ENCODE measurements at places on chromosomes 2 and 18.

DNA sequence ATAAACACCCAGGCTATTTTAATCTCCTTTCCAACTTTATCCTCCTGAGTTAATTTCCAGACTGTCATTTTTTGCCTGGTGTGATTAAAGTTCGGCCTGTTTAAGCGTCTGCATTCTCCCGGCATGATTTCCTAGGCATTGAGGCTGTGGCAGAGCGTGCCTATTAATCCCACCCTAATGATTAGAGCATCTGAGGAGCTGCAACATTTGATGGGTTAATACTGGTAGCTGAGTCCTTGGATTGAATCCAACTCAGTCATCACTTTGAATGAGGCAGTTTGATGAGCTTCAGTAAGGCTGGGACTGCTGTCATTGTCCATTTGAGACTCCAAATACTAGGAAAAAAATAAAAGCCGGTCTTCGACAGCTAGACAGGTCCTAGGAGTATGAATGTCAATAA, 882.5 kb downstream of the SLC4A3 start:
- no peak for DNase-seq

- no peak for DNase-seq
Observed at GRCh38 chr18:45111502-45111848, 430.8 kb downstream of the SETBP1 start.

DNA sequence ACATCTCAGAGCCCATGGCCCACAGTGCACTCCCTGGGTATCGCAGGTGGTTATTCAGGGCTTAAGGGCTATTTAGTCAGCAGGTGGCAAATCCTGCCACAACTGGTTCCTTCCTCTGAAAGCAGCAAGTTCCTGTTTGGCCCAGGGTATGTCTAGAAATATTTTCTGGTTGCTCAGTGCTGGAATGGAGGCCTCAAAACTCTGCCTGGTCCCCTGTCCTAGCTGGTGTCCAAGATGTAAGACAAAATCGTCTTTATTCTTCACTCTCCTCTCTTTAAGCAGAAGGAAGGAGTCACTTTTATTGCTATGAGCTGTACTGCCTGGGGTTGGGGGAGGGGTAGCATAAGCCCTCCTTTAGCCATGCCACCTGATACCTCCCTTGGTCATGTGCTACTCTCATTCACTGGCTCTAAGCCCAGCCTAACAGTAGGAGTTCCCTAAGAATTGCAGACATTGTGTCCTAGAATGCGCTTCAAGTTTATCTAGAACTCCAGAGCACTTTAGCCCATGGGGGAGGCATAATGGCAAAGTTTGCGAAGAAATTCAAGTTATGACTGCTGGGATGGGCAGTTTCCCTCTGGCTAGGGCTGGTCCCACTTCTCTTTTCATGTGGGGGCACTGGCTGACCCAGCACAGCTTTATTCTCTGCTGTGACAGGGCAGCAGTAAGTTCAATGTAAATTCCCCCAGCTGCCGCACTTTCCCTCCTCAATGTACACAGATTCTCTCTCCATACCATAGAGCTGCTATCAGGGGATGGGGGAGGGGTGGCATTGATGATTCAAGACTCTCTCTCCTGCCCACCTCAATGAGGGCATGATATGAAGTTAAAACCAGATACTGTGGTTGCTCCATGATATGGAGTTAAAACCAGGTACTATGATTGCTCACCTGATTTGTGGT, 27.1 kb upstream of the CWC22 start:
- DNase-seq, result peak; percentile 77

GRCh38 chr2:84450288-84451227, 8.5 kb downstream of the SUCLG1 start:
- DNase-seq, result no peak

DNA sequence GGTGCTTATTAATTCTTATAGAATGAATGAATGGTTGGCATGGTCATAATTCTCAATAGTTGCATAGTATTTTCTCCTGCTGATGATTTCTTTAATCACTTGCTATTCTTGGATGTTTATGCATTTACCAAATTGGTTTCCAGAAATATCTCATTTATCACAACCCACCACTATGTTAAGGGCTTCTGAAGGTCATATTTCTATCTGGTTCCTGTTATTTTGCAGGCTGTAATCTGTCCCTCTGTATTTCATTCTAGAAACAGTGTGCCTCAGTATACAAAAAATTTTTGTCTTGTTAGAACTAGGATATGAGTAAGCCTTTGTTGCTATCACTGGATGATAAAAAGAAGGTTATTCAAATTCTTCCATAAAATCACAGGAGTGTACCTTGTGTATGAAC, 6.1 kb upstream of the ATP8B1 start:
- no peak for DNase-seq

DNA sequence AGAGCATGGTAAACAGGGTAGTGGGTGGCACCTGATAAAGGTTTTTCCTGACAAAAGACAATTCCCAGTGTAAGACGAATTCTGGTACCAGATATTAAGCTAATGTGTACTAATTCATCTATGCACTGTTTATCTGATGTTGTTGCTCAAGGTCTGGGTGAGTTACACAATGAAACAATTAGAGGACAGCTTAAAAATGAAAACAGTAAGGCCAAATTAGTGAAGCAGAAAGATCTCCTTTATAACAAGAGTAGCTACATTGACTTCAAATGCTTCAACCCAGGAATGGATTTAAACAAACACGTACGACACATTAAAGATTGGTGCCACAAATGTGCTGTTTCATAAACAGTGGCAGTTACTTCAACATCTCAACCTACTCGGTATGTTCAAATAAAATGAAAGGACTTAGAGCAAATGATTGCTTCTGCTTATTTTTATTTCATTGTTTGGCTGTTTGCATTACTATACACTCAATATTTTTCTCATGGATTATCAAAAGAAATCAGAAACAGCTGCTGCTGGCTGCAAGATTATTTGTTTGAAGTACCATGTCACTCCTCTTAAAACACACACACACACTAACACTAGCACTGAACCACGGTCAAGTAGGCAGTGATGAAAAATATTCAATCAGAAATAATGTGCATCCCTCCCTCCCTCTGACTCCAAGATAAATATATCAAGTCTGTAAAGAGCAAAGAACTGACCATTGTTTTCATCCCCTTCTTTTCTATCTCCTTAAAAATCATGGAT, 94.4 kb upstream of the RND3 start:
- no peak for DNase-seq

DNA sequence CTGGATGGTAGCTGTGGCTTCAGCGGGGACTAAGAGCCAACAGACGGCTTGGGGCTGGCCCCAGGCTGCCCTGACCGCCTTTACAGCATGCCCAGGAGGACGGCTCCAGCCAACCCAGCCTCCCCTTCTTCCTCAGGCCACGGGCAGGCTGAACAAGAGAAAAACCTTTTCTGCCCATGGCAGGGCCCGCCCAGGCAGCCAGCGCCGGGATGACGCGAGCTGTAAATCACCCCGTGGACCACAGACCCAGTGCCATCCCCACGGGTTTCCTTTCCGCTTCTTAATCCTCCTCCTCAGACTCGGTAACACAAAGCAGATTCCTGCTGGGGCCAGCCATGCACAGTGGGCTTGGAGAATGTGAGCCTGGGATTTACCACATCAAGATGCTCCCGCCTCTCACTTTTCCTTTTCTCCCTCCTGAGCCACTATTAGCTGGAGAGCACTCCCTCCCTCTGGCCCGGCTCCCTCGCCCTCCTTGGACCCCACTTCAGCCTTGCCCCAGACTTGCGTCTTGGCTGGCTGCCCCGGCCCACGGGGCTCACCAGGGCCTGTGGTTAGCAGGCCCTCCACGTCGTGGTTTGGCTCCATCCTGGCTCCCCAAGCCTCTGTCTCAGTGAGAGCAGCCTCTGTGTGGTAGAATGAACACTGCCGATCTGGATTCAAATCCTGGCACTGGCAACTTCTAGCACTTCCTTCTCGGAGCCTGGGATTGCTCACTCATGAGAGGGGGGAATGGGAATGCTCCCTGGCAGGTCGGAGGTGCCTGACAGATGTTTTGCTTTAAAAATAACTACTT, 31.4 kb downstream of the ATOH8 start:
- peak; percentile 82 for DNase-seq

DNA sequence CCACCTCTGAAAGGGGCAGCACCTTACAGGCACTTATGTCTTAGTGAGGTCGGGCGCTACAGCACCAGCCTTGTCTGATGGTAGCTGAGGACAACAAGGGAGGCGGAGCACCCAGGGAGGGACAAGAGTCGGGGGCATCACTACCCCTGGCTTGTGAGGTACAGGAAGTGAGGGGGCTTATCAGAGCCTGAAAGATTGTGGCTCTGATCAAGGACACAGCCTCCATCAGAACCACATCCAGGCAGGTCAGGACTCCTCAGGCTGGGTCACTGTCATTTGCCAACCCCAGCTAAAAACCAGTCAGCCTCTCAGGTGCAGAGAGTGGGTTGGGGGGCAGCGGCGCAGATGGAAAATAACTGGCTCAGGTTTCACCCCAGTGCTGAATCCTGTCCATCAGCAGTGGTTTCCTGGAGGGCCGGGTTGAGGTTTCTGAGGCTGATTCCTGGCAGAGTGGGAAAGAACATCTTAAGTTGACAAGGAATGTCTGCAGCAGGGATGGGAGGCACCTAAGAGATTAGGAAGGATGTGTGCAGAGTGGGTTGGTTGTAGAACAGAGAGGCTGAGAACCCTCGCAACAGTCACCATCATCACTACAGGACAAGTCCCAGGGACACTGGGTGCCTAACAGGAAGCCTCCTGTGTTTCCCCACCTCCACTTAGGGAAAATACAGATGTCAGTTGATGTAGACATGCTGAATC, 45.3 kb downstream of the FBLN7 start:
- no peak for DNase-seq

GRCh38 chr2:176758426-176758825, 454.2 kb upstream of the HNRNPA3 start:
- DNase-seq, result no peak

DNA sequence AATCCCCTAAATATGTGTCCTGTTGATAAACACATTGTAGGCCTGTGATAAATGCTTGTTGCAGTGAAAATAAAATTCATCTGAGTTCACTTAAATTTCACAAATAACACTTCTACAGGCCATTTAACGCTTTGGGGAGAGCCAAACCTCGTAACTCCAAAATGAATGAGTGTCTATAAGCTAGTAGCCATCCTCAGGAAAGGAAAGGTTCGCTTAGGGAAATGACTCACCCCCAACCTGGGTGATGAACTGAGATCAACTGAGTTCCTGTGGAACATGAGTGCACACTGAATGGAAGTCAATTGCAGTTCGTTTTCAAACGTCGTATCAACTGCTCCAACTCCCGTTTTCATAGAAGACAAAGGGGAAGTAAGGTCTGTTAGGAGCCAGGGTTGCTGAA, 527.6 kb upstream of the ID2 start:
- no peak for DNase-seq

DNA sequence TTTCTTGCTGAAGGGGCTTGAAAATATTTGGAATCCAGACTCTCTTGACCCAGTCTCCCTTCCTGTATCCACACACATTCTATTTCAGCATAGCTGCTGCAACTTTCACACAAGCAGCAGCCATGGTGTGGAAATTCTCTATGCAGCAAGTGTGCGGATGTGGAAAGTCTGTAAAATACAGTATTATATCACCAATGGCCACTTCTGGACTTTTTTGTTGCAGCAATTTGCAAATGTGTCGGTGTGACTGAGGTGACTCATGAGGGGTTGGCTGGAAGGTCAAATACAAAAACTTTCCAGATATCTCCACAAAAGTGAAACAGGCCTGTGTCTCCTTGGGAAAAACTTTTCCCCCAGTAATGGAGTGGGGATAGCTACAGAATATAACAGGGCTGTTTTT, 299.3 kb upstream of the GYPC start:
- no peak for DNase-seq

- no peak for DNase-seq
Observed at GRCh38 chr2:68911246-68911645, 40.0 kb upstream of the BMP10 start.

- DNase-seq, result no peak
Observed at GRCh38 chr2:61091485-61091884, 25.8 kb downstream of the SANBR start.

GRCh38 chr2:205730191-205730590, 47.9 kb downstream of the NRP2 start:
- DNase-seq, result no peak

DNA sequence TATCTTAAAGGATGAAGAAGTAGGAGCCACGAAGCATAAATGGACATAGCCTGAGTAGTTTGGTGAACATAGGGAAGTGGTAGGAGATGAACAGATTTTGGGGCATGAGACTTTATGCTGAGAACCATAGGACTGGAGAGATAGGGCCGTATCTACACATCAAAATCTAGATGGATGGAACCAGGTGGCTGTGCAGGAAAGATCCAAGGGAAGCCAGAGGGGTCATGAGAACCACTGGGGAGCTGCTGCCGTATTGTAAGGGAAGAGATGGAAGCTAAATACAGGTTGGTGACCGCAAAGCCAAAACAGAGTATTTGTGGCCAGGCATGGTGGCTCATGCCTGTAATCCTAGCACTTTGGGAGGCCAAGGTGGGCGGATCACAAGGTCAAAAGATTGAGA, 124.3 kb downstream of the TRIB2 start:
- DNase-seq, result no peak

DNA sequence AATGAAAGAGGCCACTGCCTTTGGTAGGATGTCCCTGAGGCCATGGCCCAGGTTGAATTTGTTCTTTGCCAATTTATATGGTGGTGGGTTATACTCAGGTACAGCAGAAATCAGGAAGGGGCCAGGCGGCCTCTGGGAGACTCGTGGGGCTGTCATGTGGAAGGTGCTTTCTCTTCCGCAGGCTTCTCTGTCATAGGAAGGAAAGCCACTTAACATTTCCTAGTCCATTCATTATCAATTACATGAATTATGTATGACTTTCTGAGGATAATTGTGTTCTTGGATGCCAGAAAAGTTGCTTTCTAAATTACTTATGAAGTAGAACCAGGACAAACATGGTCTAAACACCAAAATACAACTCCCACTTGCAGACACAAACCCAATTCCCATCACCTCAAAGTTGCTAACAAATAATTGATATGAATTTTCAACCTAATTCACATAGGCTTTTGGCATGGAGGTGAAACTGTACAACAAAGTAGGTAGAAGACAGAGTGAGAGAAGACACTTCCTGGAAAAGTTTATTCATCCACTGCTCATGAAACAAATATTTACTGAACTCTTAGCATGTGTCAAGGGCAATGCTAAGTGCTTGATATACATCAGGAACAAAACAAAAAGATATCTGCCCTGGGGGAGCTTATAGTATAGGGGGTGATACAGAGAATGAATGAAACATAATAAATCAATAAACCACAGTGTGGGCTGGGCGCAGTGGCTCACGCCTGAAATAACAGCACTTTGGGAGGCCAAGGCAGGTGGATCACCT, 50.5 kb upstream of the CHMP1B start:
- DNase-seq, result no peak

GRCh38 chr18:9079818-9080528, 22.5 kb upstream of the NDUFV2 start:
- DNase-seq, result no peak

GRCh38 chr2:10971161-10971887, 59.6 kb downstream of the KCNF1 start:
- DNase-seq, result no peak

DNA sequence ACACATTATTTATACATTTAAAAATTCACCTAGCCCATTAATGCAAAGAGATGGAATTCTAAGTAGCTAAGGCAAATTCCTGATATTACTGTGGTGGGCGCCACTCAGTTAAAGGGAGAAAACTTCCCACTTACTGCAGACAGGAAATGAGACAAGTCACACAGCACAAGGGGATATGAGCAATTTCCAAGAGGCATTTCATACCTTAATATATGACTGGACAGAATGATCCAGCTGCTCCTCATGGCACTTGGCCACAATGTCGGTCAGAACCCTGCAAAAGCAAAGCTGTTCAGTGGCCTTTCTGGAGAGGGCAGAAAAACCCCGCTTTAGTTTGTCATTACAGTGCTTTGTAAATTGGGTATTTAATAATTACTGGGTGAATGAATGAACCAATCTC, 121.4 kb upstream of the CCDC195 start:
- peak; percentile 83 for DNase-seq

All from Daoy (cell line).